Endothelial cell of coronary artery (primary cell): ENCODE measurements at places on chromosomes 12 and 14. TPM values are rescaled to one million over a fixed set of nuclear protein-coding genes. Genes with fewer than 3 reads are reported as not detected.

MDGA2 gene
- total RNA-seq: not detected in 2 replicates

GYS2 gene
- total RNA-seq: not detected in 2 replicates

EXD2 gene
- 16.4 and 20.0 TPM in 2 replicates for total RNA-seq

SRSF5 gene
- 129 and 143 TPM in 2 replicates for total RNA-seq

SPSB2 gene
- 3.2 and 3.5 TPM in 2 replicates for total RNA-seq

CPSF6 gene
- total RNA-seq: 23.7 and 28.6 TPM in 2 replicates

LRRC74A gene
- total RNA-seq: not detected in 2 replicates

SLIRP gene
- 168 and 234 TPM in 2 replicates for total RNA-seq

GRIP1 gene
- total RNA-seq: 0.09 TPM in 2 replicates

AVPR1A gene
- not detected in 2 replicates for total RNA-seq

CMTM5 gene
- not detected in 2 replicates for total RNA-seq

PLEKHD1 gene
- total RNA-seq: under 0.01 TPM in 1 of 2 replicates, not detected in the other

NPFF gene
- not detected in 2 replicates for total RNA-seq

C12orf54 gene
- not detected in 2 replicates for total RNA-seq

TGM1 gene
- 0.36 and 0.75 TPM in 2 replicates for total RNA-seq

TTC7B gene
- 28.9 and 33.4 TPM in 2 replicates for total RNA-seq

CLEC2A gene
- not detected in 2 replicates for total RNA-seq

NKX2-8 gene
- not detected in 2 replicates for total RNA-seq

ACSS3 gene
- 0.19 TPM in 1 of 2 replicates, not detected in the other for total RNA-seq

AICDA gene
- total RNA-seq: not detected in 2 replicates

RPL10L gene
- not detected in 2 replicates for total RNA-seq

LRFN5 gene
- under 0.01 and 0.47 TPM in 2 replicates for total RNA-seq

CCDC177 gene
- not detected in 2 replicates for total RNA-seq

GALNT8 gene
- 0.56 and 0.63 TPM in 2 replicates for total RNA-seq

CIDEB gene
- 1.4 and 2.8 TPM in 2 replicates for total RNA-seq

SYNDIG1L gene
- not detected in 2 replicates for total RNA-seq

BCL11B gene
- 0.09 and 0.18 TPM in 2 replicates for total RNA-seq

OTX2 gene
- not detected in 2 replicates for total RNA-seq

FAM186B gene
- 0.09 TPM in 2 replicates for total RNA-seq
